ENCODE measurements at places on chromosomes 7 and 10.

DNA sequence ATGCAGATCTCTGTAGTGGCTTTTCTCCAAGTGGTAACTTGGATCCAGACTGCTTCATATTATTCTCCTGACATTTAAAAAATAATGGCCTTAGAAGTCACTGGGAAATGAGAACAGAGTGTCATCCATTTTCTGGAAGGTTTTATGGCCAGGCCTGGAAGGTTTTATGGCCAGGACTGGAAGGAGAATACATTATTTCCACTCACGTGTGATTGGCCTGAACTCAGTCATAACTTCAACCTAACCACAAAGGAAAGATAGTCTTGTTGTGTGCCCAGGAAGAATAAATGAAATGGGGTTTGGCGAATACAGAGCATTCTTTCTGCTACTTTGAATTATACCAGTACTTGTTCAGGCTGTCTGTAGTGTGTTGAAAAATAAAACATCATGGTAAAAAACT is 360.9 kb downstream of the GPAM start:
- DNase-seq, result no peak

- DNase-seq, result no peak
Observed at GRCh38 chr7:78635026-78635793, 818.3 kb downstream of the MAGI2 start.

DNA sequence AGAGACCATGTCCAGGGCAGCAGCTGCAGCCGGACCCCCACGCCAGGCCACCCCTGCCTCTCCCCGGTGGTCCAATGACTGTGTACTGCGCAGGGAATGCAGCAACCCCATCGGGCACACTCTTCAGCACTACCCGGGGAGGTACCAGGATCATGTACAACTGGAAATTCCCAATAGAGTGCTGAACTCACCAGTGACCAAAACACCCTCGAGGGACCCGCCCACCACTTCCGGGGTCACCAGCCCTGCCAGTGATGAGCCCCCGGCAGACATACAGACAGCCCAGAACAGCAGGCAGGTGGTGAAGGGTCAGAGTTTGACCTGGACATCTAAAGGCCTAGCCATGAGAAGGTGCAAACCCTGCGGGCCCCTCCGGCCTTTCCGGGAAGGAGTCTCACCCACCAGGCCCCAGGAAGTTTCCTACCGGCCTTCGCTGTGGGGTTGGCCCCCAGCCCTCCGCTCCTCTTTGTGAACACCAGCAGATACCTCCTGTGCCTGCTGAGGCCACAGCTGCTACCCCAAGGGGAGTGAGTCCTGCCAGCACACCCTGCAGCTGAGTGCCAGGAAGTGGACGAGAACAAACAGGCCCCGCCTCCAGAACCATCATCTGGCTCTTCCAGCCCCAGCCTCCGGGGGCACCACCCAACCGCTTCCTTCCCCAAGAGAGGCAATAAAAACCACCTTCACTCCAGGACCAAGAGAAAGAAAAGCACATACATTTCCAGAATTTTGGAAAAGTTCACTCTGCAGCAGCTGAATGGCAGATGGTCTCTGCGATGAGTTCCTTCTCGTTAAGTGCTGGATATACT is 5.0 kb upstream of the ANKRD61 start:
- peak; percentile 77 for DNase-seq

GRCh38 chr10:61157182-61157581 is 213.2 kb upstream of the RHOBTB1 start:
- no peak for DNase-seq
